ENCODE measurements at places on chromosomes 2 and 18.

GRCh38 chr2:136058262-136058661, 59.7 kb downstream of the CXCR4 start:
- no peak for DNase-seq

DNA sequence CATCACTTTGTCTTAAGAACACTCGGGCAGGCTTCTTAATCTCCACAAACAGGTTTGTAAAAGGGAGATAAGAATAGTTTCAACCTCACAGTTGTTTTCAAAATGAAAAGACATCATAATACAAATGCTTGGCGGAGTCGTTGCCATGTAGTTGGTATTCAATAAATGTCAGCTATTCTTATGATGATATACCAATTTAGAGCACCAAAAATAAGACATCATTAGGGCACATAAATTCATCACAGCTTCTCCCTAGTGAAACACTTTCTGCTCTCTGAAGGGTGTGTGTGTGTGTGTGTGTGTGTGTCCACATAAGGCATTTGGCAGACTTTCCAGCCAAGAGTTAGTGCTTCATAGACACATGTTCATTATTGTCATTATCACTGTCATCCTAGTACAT, 10.8 kb downstream of the TMEM182 start:
- no peak for DNase-seq

DNA sequence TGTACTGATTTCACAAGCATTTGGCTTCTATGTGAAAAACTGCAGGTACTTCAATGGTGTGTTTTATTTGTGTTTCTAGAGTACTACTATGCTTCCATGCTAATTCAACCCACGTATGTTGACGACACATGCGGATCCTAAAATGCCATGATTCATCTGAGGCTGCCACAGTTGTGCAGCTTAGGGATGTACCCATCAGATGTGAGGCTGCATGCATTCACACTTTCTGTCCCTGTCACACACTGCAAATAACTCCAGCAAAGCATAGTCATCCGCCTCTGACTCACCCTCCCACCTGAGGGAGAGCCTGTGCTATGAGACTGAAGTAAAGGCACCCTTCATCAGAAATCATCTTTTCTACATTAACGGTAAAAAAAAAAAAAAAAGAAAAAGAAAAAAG, 22.1 kb upstream of the SERTAD2 start:
- peak; percentile 30 for DNase-seq

- DNase-seq = peak; percentile 21
These were observed 231.7 kb downstream of the FSIP2 start for GRCh38 chr2:185970148-185970852.

DNA sequence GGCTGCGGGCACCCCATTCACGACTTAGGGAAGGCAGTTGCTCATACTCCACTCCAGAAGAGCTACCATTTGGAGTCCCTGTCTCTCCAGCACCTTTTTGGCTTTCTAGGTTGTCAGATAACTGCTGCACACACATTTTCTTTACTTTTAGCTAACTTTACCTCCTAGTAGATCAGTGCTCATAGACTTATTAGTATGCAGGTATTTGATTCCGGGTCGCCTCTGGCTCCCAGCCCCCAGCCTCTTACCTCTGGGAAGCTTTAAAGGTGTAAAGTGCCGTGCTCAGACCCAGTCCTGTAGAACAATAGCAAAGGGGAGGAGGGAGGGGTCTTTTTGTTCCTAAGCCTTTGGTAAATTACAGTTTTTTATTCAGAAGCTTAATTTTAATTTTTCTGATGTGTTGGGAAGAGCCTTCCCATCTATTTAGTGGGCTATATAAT, 102.9 kb downstream of the SPTBN1 start:
- no peak for DNase-seq

DNA sequence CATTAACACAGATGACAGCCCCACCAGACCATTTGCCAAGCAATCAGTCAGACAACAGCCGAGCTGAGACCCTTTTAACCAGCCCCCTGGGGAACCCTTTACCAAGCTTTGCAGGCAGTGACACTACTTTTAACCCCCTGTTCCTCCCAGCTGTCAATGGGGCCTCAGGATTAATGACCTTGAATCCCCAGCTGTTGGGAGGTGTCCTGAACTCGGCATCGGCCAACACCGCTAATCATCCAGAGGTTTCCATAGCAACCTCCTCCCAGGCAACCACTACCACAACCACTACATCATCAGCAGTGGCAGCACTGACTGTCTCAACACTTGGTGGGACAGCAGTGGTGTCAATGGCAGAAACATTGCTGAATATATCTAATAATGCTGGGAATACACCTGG, 160.9 kb upstream of the EPC2 start:
- DNase-seq = no peak

GRCh38 chr2:72035518-72036172, 112.0 kb downstream of the CYP26B1 start:
- DNase-seq = peak; percentile 25

DNA sequence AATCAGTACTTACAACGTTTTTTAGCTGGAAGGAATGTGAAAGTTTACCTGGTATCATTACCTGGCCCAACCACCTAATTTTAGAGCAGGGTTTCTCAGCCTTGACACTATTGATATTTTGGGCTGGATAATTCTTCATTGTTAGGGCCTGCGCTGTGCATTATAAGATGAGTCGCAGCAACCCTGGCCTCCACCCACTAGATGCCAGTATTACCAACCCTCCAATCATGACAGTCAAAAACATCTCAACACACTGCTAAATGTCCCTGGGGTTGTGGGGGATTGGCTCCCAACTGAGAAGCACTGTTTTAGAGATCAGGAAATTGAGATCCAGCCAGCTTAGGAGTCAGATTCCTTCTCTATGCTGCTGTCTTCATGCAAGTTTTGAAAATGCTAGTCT, 265.3 kb upstream of the TCF4 start:
- no peak for DNase-seq

DNA sequence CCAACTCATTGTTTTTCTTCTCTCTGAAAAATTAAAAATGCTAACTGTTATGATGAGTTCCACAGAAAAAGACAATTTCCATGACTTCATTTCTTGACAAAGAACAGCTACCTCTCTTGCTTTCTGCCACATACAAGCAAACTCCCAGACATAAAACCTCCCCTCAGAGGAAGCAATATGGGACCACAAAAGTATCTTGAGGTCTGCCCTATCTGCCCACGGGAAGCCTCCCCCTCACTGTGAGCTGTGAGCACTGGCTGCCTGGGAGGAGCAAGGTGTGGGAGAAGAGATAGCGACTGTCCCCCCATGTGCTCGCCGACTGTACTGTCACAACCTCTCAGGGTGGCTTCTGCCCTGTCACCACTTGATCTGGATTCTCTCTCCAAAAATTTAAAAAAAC, 69.7 kb upstream of the NRP2 start:
- DNase-seq = no peak

DNA sequence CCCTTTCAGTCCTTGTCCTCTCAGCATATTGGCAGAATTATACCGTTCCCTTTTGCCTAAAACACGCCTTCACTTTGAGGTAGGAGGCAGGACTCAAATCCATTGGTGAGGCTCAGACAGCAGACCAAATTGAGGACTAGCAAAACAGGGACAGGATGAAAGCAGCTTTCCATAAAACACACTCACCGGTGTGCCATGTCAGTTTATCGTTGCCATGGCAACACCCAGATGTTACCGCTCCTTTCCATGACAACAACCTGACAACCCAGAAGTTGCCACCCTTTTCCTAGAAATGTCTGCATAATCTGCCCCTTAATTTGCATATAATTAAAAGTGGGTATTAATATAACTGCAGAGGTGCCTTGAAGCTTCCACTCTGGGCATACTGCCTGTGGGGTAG, 730.4 kb downstream of the METTL4 start:
- no peak for DNase-seq

- peak; percentile 73 for DNase-seq
These were observed 111.5 kb upstream of the SH3BP4 start for GRCh38 chr2:234840336-234840735.

DNA sequence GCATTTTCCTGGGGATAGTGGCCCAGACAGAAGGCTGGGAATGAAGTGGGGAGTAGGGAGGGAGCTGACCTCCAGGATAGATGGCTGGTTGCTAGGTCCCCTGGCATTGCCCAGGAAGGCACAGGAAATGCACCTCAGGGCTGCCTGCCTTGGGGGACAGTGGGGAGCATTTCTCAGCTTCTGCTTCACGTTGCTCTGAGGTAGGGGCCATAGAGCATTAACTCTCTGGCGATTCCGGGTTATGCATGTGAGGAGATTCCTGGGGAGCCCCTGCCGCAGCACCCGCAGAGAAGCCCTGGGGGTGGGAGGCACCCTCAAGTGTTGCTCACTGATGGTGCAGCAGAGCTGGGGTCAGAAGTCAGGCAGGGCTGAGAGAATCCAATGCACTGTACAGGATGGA, 256.5 kb downstream of the CYP26B1 start:
- DNase-seq = no peak

DNA sequence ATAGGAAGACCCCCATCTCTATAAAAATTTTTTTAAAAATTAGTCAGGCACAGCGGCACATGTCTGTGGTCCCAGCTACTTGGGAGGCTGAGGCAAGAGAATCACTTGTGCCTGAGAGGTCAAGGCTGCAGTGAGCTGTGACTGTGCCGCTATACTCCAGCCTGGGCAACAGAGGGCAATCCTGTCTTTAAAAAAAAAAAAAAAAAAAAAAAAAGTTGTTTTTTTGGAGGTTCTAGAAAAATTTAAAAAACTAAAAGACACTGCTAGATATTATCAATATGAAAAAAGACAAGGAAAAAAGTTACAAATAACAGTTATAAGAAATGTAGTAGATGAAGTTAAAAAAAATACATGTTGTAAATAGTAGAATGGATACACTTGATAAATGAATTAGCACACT, 56.1 kb upstream of the C2orf15 start:
- DNase-seq = no peak

- DNase-seq = no peak
These were observed 43.0 kb upstream of the PLA2R1 start for GRCh38 chr2:160105366-160105765.

GRCh38 chr18:75531851-75532459, 104.5 kb upstream of the SMIM21 start:
- no peak for DNase-seq

DNA sequence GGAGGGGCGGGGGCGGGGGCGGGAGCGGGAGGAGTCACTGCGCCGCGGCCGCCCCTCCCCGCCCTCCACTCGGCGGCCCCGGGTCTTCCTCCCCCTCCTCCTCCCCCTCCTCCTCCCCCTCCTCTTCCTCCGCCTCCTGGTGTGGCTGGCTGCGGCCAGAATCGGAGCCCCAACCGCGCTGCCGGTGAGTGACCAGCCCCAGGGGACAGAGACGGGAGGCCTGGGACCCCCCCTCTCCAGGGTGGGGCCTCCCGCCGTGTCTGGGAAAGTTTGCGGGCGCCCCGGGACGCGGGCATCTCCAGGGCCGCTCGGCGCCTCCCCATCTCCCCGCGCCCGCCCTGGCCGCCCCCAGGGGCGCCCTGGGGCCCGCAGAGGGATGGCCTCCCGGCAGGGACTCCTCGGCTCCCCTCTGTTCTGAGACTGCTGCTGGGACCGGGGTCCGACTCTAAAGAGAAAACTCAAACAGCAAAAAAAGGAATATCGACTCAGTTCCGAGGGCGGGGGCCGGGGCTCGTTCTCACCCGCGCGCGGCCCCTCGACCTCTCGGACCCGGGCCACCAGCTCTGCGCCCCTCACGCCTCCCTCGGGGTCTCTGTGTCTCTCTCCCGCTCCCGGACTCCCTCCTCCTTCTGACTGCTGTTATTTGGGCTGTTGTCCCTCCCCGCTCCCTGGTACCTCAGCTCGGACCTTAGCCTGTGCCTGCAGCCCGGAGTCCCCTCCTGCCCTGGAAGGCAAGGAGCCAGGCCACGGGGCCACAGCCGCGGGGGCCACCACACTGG, at the start of gene STON1:
TSS of gene STON1 (plus strand) at position 122 of the 779 bp plus-strand sequence. CDS start 50,480 bp downstream, outside the sequence.
- DNase-seq = peak; percentile 26

DNA sequence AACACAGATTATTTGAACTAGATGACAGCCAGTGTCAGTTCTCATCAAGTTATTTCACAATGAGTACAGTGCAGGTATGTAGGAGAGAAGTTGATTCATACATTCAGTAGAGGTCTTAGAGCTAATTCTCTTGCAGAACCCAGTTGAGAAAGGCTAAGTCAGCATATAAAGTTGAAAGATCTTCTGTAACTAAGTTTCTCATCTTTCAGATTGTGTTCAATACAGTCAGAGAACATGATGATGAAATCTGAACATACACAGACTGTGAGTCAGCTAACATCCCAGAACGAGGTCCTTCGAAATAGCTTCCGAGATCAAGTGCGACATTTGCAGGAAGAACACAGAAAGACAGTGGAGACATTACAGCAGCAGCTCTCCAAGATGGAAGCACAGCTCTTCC, 41.9 kb upstream of the LIMS1 start:
- DNase-seq = peak; percentile 78

DNA sequence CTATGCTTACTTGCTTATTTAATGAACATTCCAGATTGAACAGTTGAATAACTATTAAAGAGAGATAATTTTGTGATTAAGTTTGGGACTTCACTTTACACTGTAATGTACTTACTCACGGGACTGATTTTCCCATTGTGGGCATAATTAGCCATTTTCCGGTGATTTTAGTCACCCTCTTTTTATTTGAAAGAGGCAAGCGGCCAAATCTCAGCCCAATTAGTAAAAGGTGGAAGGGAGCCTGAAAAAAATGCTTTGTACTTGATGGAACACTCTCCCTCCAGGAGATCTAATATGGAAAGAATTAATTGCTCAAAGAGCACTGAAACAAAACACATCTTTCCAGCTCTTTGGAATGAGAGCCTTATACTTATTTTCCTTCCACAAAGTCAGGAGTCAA, 50.2 kb downstream of the CALCRL start:
- DNase-seq = no peak

- DNase-seq = no peak
These were observed 4.0 kb upstream of the GPBAR1 start for GRCh38 chr2:218256612-218257350.

DNA sequence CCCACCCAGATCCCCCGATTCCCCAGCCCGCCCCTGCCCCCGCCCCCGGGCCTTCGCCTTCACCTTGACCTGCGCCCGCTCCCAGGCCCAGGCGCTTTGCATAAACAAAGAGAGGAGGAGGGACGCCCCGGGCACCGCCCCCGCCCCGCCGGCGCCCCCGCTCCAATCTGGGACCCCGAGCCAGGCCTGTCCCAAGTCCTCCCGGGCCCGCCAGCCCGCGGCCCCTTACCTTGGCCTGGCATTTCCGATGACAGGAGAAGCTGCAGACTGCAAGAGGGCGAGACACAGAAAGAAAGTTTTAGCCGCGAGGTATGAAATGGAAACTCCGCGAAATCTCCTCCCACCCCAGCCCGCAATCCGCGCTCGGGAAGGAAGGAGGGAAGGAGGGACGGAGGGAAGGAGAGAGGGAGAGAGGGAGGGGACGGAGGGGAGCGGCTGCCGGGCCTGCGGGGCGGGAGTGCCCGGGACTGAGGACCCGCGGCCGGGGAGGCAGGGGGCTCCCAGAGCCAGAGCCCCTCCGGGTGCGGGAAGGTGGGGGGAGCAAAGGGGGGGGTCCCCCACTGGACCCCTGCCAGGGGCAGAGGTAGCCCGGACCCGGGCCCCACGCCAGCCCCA, 24.2 kb downstream of the TNS1 start:
- no peak for DNase-seq

- DNase-seq = no peak
These were observed 399.8 kb downstream of the SATB2 start for GRCh38 chr2:199057936-199058335.

DNA sequence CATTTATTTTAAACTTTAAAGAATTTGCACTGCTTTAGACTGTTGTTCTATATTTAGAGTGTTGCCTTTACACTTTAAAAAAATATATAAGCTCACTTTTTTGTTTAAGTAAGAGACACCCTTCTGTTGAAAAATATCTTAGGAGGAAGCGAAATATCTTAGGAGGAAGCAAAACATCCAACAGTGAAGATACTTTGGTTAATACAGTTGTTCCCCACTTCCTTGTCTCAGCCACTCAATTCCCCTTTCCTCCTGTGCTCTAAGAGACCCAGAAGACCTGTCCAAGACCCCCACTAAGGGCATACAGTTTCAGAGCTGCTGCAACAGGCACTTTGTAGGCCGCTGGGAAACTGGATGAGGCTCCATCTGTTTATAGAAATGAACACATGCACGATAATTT, 5.7 kb downstream of the SERPINB8 start:
- no peak for DNase-seq
